ENCODE measurements at places on chromosomes 4 and X.

DNA sequence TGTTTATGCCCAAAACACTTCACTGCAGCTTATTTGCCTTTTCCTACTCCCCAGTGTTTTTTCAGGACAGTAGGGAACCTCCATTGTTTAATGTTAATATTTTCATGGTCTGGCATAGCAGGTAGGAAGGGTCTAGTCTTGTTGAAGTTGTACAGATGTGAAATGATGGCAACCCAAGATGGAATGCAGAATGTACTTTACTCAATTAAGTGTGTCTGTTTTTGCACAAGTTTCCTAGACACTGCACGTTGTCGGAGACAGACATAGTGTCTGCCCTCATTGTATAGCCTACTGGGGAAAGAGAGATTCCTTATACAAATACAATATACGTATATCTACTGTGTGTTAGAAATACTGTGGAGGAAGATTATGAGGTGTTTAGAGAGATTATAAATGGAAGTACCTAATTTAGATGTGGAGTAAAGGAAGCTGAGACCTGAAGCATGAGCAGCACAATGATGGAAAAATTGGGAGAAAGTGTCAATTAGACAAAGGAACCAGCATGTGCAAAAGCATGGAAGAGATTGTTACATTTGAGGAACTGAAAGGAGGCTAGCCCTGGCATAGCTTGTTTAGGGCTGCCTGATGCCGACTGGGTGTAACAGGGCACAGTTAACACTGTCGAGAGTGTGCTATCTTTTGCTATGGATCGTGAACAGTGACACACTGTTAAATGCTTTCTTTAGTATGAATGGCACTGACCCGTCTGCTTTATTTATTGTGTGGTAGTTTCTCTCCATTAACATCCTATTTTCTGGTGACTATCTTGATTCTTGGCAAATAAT is 18.4 kb downstream of the CPEB2 start:
- DNase-seq: no peak

DNA sequence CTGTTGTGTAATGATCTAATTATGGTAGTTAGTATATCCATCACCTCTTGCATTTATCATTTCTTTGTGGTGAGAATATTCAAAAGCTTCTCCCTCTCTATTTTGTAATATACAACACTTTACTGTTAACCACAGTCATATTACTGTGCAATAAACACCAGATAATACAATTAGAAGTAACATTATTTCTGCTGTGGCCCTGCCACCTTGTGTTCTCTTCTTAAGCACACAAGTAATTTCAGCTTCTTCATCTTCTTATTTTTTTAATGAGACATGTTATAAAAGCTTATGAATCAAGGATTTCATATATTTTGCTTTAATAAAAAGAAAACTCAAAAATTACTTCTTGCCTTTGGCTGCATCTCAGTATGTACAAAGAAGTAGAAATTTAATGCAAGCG is 675.2 kb upstream of the INTU start:
- no peak for DNase-seq

DNA sequence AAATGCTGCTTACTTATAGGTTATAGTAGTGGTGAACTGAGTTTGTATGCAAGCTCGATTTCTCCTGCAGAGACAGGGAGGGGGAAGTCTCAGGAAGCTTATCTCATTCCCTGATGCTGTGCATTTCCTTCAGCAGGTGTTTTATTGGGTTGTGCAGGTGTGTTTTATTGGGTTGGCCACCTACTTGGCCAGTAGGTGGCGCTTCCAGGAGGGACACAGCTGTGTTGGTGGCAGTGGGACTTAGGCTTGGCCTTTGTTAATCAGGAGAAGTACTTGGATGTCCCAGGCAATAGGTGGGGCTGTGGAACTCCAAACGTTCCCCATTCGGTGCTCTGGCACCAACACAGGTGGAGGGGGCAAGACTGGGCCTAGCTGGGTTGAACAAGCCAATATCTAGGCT is 196.0 kb upstream of the DCAF8L1 start:
- no peak for DNase-seq

DNA sequence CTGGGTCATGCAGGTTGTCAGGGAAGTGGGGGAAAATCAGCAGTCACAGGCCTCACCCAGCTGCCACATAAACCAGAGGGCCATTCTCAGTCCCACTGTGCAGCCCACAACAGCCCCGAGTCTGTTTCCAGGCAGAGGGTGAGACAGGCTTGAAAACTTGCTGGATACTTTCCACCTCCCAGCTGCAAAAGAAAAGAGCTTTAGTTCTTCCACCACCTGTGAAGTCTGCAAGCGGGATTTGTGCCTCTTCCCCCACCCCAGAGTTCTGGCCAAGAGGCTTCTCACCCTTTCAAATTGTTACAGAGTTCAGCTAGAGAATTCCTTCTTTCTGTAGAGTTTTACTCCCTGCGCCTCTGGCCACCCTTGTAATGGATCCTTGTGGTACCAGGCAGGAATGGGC is 115.5 kb upstream of the ZDHHC15 start:
- DNase-seq: no peak

DNA sequence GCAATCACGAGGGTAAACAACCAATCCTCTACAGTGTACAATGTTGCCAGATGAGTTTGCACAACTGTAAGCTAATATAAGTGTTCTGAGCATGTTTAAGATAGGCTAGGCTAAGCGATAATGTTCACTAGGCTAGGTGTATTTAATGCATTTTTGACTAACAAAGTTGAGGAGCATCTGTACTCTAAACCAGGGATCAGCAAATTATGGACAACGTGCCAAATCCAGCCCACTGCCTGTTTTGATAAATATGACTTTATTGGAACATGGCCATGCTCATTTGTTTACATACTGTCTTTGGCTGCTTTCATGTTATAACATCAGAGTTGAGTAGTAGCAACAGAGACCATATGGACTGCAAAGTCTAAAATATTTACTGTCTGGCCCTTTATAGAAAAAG is 46.3 kb upstream of the ARHGEF6 start:
- DNase-seq: no peak

GRCh38 chr4:79476196-79476595 is 68.2 kb upstream of the GK2 start:
- no peak for DNase-seq

DNA sequence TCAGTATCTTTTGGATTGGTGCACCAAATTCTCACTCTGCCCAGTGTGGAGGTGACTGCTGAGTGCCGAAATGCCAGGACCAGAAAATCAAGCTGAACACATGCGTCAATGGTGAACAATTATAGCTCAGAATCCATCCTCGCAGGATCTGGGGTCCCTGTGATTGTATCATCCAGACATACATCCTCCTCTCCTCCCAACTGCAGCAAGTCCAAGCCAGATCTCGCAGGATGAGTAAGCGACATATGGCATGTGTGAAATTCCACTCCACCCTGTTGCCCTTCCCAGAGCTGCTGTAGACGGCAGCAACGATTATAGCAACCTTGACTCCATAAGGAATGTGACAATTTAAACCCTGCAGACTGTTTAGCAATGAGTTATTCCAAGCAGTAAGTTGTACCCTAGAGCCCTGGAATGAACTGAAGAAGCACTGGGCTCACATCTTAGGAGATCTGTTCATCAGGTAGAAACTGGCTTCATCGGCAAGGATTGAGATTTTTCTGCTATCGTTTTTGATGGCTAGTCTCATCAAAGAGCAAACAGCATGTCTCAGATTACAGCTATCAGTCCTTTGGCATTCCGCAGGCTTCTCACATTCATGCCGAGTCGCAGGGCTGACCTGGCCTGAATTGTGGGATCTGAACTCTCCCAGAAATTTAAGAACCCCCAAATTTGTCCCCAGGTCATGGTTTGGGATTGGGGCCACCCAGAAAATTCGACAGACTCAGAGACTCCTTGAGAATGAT is 35.5 kb upstream of the SORBS2 start:
- DNase-seq: no peak

- DNase-seq: no peak
Measured at GRCh38 chr4:140743194-140743931, 12.8 kb downstream of the TBC1D9 start.

DNA sequence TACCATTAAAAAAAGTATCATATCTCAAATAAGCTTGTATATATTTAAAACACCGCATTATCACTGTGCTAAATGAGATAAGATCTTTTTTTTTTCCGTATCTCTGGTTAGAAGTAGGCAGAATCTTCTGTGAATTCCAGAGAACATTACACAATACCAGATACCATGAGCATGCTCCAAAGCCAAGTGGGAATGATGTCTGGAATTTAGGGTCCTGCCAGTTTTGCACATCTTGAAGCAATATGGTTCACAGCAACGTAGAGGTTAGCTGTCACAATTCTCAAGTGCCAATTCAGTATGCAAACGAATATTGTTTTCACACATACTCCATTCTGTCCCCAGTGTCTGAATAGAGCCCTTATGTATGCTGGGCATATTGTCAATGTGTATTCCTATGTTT is 127.5 kb upstream of the NEIL3 start:
- no peak for DNase-seq

- DNase-seq: no peak
Measured at GRCh38 chrX:124343016-124343415, 3.3 kb upstream of the SH2D1A start.

- DNase-seq: no peak
Measured at GRCh38 chr4:138291431-138291830, 49.3 kb upstream of the SLC7A11 start.

GRCh38 chrX:9638871-9639270 is 126.8 kb downstream of the GPR143 start:
- DNase-seq: no peak

All from activated CD8-positive, alpha-beta memory T cell treated with anti-CD3 and anti-CD28 coated beads for 24 hours (primary cell).